Non-pigmented ciliary epithelial cell (primary cell): ENCODE measurements at places on chromosomes 5 and 9.
A peak's percentile ranks its signal among the peaks of the same experiment; 100 is the strongest.

DNA sequence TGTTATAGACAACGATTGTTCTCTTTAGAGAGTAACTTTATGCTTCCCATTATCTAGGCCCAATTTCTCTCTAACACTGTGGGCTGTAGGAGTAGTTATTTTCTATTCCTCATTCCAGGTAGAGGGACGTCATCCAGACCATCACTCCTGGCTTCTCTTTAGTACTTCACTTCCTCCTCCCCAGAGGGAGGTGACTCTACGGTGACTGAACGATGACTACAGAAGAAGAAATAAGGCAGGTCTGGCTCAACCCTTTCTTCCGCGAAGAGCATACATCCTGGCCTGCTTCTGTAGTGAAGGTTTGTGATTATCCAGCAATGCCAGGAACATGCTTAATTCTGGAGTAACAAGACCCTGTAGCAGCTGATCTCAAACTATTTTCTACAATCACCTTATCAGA, 50.8 kb downstream of the HMGCR start:
- DNase-seq: no peak

- no peak for DNase-seq
These were observed 59.5 kb downstream of the FAM114A2 start for GRCh38 chr5:153979028-153979783.

GRCh38 chr5:57034201-57034916, 82.4 kb upstream of the MIER3 start:
- DNase-seq: no peak

DNA sequence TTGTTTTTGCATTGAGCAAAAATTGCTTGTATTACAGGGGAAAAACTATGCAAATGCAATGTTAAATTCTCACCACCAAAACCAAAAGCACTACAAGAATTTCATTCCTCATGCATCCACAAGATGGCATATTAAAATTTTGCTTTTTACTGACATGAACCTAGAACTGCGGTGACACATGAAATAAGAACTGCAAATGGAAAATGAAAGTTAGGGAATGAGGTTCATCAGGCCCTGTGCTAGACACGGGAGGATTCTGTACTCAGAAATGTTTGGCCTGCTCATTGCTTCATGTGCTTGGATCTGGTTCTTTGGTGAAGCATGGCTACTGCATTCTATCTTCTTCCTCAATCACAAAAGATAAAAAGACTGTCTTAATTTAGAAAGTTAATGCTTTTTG, 9.1 kb upstream of the RFK start:
- DNase-seq: peak; percentile 60

GRCh38 chr9:133341369-133342068, 5.5 kb upstream of the SURF6 start:
- DNase-seq: no peak

DNA sequence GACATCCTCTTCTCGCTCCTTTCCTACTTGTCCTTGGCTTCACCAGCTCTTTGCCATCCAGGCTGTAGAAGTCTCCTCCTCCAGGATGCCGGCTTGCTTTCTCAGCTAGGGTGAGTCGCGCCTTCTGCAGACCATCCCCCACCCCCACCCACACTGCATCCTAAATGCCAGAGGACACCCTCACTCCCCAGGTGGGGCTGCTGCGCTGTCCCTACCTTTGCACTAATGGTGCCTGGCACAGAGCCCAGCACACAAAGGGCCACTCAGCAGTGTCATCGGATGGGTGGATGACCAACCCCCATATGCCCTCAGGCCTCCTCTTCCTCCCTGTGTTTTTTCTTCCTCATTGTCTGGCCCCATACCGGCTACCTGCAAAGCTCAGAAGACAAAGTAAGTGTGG, 14.8 kb downstream of the IL9 start:
- DNase-seq: no peak

DNA sequence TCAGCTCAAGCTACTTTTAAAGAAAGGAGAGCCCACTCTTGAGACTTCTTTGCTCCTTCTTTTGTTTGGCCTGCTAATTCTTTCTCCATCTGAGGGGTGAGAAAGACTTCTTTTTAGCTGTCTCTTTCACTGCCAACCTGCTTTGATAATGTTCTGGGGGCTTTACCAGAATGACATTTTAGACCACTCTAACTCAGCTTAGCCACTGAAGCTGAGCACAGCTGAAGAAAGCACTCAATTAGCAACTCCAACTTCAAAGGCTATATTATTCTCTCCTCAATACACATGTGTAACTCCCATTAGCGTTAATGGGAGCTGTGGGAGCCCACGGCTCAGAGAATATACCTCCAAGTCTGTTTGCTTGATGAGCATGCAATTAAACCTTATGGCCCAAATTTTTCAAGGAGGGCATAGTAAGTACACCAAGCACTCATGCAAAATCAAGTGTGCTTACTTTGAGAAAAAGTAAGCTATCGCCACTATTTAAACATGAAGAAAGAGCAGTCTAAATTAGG, 815.4 kb upstream of the DMAC1 start:
- DNase-seq: no peak

DNA sequence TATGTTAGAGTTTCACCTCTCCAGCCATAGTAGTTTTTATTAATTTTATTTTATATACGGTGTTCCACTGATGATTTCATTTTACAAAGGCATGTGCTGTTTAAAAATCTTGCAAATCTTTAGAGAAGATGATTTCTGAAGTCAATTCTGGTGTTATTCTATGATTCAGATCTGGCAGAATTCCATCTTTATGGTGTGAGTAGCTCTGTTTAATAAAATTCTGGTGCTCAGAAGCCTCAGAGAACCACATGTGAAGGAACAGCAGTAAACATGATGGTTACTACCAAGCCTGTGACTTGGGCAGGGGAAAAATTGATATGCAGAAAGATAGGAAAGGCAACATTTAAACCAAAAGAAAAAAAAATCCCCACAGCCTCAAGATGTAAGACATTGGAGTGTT, 299.7 kb downstream of the NPR3 start:
- DNase-seq: no peak

GRCh38 chr5:120792477-120792876, 328.4 kb downstream of the PRR16 start:
- no peak for DNase-seq

GRCh38 chr9:31683116-31683515, 701.3 kb upstream of the ACO1 start:
- DNase-seq: peak; percentile 14

DNA sequence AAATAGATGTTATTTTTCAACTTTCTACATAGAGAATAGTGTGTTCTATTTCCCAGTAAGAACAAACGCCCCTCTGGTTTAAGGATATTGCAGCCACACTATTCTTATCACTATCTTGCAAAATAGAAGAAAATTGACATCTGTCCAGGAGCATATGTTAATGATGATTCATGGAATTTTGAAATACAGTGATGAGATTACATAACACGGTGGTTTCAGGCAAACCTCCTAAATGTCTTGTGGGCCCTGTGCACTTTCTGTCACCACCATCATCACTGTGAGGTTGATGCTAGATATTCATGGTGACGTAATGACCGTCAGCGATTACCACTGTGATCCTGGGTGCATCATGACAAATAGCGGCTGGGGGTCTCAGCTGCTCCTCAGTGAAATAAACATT, 48.1 kb downstream of the CFAP90 start:
- no peak for DNase-seq

GRCh38 chr5:128784726-128785125, 180.6 kb upstream of the SLC27A6 start:
- no peak for DNase-seq

- no peak for DNase-seq
These were observed 54.5 kb downstream of the RXRA start for GRCh38 chr9:134380542-134381271.

DNA sequence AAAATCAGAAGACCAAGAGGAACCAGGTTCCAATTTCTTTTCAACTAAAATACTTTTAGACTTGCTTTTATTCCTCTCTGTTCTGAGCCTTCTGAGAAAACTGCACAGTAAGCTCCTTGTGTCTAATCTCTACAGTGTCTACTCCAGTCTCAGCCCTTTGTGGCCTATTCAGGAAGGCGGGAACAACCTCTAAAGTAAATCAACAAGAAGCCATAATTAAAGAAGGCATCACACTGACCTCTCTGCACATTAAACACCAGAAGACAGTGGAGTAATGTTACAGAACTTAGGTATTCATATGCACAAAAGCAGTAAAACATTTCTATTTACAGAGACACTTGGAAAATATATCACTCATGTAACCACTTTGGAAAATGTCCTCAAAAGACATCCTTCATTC, 14.9 kb downstream of the XPA start:
- DNase-seq: no peak

GRCh38 chr5:58148254-58148775, 311.6 kb downstream of the PLK2 start:
- no peak for DNase-seq

GRCh38 chr5:32147236-32147635, 26.9 kb downstream of the GOLPH3 start:
- DNase-seq: no peak

DNA sequence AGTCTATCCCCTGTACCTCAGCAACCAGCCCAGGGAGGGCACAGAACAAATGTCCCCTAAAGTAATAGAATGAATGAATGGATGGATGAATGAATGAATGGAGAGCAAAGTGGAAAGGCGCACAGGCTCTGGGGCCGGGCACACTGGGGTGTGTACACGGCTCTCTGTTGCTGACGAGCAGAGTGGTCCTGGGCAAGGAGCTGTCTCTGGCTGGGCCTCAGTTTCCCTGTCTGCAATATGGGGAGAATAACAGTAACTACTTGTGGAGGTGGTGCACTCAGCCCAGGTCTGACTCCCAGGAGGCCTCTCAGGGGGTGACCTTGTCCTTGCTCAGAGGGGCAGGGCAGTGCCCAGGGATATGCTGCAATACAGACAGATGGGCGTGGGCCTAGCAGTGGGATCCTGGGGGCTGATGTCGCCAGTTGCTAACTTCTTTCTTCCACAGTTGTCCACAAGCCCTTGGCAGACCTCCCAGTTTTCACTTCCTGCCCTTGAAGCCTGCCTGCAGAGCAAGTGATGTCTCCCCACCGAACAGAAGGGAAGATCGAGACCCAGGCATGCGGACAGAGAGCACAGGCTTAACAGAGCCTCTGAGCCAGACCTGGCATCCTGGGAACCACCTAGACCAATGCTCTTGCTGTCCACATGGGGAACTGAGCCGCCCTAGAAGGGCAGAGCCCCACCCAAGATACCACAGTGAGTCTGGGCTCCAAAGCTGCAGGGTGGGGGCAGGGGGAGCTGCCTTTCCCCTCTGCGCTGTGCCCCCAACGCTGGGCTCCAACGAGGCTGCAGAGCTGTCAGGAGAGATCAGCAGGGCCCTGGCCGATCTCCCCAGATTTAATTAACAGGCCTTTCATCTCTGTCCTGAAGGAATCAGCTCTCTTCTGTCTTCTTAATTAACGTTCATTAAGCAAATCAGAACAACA, 13.6 kb upstream of the LAMC3 start:
- no peak for DNase-seq

- peak; percentile 70 for DNase-seq
These were observed at the start of gene PPP6C for GRCh38 chr9:125189361-125190289. PPP6C (minus strand) TSS chr9:125189803; CDS start chr9:125189718, 85 bp downstream.

DNA sequence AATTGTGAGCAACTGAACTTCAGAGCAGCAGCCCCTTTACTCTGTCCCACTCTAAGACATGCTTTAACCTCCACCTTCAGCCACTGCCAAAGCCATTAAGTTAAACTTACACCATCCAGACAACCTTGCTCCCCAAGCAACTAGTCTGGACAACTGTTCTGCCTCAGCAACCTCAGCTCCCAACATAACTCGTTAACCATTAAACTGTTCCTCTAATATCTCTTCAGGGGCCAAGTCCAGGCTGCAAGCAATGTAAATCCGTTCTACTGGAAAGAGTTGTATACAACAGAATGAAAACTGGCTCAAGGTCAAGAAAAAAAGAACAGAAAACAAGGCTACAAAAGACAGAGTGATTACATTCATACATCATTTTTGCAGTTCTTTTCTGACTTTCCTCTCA, 131.7 kb upstream of the TARS1 start:
- no peak for DNase-seq

- DNase-seq: no peak
These were observed 1.2 kb downstream of the TTLL11 start for GRCh38 chr9:122091682-122092592.

DNA sequence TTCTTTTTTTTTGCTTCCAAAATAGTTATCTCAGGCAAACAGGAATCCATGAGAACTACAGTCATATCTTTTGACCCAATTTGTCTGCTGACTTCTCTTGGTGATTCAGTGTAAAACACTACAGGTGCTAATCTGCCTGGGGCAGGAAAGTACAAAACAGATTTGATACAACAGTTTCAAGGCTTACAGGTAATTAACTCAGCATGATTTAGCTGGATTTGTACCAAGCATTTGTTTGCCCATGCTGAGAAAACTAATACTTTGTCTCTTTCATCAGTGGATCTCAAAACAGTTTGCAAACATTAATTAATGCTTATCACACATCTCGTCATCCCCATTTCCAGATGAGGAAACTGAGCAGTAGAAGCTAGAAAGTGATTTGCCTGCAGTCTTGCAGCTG, 312.5 kb upstream of the SEMA6A start:
- no peak for DNase-seq

GRCh38 chr5:144247131-144247530, 76.5 kb downstream of the KCTD16 start:
- no peak for DNase-seq

GRCh38 chr9:121312169-121312568, 44.2 kb downstream of the GSN start:
- DNase-seq: no peak

DNA sequence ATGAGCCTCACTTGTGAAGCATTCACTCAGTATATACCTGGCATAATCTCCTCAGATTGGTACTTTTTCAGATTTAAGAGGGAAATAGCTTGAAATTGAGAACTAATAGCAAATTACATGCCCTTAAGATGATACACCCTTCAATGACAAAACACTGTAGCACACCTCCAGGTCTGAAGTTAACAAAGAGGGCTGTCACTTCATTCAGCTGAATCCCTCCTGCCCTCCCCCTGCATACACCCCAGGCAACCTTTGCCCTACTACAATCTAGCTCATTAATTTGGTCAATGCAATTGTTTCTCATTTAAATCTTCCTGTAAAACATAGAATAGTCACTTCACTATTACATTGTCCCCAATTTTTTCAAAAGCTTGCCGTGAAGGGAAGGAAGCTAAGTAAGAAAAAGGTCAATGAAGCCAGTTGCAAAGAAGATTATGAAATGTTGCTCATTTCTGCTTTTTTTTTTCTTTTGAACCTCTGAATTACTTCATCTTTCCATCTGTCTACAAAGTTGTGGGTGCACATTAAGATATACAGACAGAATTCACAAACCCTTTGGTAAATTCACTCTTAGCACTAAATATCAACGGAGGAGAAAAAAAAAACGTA, 294.8 kb upstream of the PTGER4 start:
- no peak for DNase-seq

- DNase-seq: no peak
These were observed 40.8 kb downstream of the GRAMD2B start for GRCh38 chr5:126464016-126464415.

DNA sequence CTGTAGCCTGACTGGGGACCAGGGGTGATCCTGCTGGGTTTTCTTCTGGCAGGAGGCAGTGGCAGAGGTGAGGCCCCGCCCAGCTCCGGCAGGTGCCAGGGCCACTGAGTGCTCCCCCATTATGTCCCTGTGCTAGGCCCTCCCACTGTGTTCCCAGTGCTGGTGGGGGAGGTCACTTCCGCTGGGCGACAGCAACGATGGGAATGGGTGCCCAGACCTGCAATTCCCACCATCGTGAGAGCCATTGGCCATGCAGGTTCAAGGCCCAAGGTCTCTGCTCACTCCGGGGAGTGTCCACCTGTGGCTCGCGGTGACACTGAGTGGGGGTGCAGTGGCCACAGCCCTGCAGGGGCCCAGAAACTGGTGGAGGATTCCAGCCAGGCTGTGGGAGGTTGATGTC, 98.6 kb downstream of the RXRA start:
- no peak for DNase-seq

- no peak for DNase-seq
These were observed 23.9 kb upstream of the NIM1K start for GRCh38 chr5:43168175-43168574.
